ENCODE measurements at places on chromosomes 5 and 9.

DNA sequence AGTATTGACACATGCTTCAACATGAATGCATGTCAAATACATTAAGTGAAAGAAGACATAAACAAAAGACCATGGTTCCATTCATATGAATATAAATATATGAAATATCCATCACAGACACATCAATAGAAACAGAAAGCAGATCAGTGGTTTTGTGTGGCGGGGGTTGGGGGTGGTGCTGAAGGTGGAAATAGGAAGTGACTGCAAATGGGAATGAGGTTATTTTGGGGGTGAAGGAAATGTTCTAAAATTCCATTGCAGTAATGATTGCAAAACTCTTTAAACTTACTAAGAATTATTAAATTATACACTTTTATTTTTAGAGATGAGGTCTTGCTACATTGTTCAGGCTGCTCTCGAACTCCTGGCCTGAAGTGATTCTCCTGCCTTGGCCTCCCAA lies 28.7 kb downstream of the TAF1L start:
- no peak for DNase-seq

- no peak for DNase-seq
Observed at GRCh38 chr9:93958819-93959682, 3.9 kb upstream of the BARX1 start.

GRCh38 chr5:78626009-78626571 lies 22.5 kb downstream of the LHFPL2 start:
- no peak for DNase-seq

GRCh38 chr9:116506685-116507084 lies 180.4 kb upstream of the TRIM32 start:
- DNase-seq: no peak

- no peak for DNase-seq
Observed at GRCh38 chr5:23629396-23629795, 122.0 kb downstream of the PRDM9 start.

GRCh38 chr9:107261106-107261505 lies 22.0 kb upstream of the RAD23B start:
- no peak for DNase-seq

- no peak for DNase-seq
Observed at GRCh38 chr9:124062172-124062571, 50.6 kb downstream of the LHX2 start.

DNA sequence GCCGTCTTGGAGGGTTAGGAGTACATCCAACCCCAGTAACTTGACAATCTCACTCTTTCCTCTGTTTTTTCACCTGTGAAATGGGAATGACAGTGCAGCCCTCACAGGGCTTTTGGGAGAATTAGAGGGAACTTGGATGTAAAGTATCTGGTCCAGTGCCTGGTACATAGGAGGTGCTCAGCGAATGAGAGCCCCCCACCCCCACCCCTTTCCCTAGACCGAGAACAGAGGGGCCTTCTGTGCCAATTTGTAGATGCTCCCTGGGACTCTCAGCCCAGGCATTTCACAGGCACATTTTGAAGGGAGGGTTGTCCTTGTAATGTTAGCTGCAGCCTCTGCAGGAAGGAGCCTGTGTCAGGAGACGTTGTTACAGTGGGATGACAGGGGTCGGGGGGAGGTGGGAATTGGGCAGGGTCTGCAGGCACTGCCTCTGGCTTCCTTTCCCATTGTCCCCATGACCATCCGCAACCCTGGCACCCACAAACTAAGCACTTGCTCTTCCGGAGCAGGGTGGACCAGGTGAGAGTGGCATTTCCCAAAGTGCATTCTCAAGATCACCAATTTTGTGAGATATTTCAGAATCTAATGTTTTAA lies 47.0 kb downstream of the AMBP start:
- no peak for DNase-seq

- peak; percentile 65 for DNase-seq
Observed at GRCh38 chr9:92986176-92987119, 39.1 kb downstream of the FGD3 start.

- no peak for DNase-seq
Observed at GRCh38 chr5:13804336-13804735, 140.2 kb downstream of the DNAH5 start.

GRCh38 chr5:118439831-118440230 lies 548.5 kb downstream of the DTWD2 start:
- no peak for DNase-seq

- no peak for DNase-seq
Observed at GRCh38 chr9:89204801-89205200, 26.2 kb upstream of the SHC3 start.

DNA sequence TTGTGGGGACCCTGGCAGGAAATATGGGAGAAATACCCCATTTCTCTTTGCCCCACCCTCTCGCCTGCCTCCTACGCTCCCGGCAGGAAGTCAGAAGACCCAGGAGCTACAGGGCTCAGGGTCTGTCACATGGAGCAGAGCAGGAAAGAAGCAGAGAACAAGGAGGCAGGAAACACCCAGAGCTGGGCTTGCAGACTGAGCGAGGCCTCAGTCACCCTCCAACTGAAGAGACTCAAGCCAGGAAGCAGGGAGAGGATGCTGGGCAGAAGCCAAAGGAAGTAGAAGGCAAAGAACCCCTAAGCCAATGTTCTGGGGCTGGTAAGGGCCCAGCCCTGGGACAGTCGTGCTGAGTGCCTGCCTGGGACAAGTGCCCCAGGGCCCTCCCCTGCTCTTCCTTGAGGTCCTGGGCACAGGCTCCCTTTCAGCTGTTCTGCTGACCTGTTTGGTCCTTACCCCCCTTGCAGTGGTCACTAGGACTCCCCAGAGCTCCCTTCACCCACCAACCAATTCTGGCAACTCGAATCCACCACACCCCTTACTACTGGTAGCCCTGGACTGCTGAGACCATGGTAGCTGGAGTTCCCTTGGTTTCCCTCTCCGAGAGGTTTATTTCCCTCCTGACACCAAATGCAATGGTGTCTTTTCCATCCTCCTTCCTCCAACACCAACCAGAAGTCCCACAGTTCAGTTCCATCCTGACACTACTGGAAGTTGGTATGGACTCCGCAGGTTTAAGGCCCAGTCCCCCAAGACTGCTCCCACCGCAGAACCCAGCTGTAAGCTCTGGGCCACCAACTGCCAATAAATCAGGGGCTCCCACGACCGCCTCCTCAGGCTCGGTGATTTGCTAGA lies 157.5 kb downstream of the COL23A1 start:
- DNase-seq: no peak

DNA sequence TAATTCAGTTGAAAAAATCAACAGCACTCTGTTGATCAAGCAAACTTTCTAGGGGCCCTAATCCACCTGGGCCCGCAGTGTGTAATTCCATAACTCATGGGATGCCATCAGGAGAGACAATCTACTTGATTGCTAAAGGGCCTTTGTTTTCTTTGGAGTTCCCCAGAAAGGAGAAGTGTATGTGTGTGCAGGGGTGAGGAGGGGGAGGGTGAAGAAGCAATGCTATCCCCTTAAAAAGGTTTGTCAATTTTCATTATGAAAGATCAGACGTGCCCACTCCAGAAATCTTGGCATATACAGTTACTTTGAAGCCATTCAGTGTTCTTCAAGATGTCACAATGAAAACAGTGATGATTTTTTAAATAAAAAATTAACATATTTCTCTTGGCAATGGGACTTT lies 6.2 kb downstream of the PARP8 start:
- no peak for DNase-seq

DNA sequence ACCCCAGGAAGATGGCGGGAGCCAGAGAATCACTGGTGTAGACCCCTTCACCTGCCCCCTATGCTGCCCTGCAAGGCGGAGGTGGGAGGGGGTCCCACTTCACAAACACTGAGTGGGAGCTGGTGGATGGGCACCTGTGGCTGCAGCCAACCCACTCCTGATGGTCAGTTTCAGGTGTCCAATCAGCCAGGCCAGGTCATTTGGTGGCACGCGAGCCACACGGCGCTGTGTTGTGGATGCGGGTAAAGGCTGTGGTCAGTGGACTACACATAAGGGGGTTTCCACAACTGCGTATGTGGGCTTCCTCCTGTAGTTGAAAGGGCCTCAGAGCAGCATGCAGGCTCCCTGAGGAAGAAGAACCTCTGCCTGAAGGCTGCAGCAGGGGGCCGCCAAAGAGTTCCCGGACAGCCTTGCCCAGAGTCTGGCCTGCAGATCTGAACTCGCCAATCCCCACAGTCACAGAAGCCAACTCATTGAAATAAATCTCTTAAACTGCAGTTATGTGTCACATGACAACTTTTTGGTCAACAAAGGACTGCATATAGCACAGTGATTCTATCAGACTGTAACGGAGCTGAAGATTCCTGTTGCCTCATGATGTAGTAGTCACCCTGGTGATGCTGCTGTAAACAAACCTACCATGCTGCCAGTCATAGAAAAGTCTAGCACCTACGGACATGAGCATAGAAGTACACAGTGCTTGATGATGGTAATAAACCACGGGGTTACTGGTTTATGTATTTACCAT lies 284.7 kb upstream of the IRX2 start:
- DNase-seq: no peak

- no peak for DNase-seq
Observed at GRCh38 chr9:5518171-5518936, 8.0 kb downstream of the PDCD1LG2 start.

DNA sequence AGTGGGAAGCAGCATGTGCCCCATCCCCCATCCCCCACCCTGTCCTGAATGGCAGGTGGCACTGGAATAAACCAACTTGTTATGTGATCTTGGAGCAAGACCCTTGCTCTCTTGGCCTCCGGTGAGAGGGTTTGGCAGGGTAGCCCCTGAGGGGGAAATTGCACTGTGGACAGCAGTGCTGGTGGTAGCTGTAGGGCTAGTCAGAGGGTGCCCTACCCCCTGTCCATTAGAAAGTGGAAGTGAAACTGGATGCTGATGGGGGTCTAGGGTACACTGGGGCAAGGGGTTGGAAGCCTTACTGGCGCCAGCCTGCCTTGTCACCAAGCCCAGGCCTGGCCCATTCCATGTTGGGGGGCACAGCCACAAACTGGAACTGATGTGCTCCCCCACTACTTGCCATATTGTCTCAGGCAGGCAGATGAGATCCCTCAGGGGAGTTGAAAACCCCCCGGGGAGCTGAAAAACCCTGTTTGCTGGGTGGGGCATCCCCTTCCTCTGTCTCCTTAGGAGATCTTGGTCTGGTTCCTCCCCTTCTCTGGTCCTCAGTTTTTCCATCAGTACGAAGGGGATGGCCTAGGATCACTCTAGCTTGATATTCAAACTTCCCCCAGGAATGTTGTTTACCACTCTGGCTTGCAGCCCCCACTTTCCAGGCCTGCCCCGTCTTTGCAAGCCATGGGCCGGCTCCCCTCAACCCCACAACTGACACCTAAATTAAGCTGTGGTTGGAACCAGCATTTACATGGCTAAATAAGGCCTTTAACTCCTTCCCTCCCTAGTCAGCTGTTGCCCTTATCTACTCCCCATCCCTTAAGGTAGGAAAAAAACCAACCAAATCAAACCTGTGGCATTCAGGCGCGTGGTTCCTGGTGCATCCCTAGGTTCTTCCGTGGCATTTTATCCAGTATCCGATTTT lies 14.4 kb upstream of the SYNPO start:
- DNase-seq: no peak

DNA sequence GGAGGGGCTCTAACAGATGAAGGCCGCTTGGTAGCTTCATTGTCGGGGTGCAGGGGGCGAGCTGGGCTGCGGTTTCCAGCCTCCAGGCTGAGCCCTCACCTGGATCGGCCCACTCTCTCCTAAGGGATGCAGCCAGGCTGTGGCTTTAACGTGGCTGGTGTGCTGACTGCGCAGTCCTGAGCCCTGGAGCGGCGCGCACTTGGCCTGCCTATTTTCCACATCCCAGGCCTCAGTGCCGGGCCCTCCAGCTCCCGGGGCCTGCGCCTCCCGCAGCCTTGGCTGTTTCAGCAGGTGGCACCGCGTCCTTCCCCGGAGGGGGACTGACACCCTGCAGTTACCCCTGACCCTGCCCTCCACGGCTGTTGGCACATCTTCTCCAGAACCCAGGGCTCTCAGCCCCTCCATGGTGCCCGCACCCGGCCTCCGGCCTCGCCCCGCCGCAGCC lies 1.4 kb downstream of the RNU6ATAC start:
- DNase-seq: no peak

GRCh38 chr5:59608745-59609144 lies 284.8 kb downstream of the PDE4D start:
- no peak for DNase-seq

DNA sequence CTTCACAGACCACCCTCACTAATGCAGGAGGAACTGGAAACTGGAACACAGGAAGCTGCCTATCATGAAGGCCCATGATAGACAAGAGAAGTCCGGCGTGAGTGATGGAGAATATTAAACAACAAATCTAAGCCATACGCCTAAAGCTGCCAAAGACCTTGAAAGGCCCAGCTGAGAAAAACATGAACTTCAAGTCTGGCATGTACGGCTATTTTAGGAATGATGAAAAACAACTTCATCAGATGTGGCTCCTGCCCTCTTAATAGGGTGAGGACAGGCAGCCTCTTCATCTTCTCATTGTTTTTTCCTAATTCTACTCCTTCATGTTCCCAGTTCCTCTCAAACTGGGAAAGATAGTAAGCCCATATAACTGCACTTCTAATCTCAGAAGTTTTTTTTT lies 20.3 kb downstream of the FBP1 start:
- no peak for DNase-seq

GRCh38 chr9:81620002-81620390 lies 69.4 kb downstream of the TLE1 start:
- DNase-seq: no peak

- no peak for DNase-seq
Observed at GRCh38 chr9:503326-503725, 288.7 kb downstream of the DOCK8 start.

GRCh38 chr5:132156413-132156812 lies 71.2 kb downstream of the P4HA2 start:
- no peak for DNase-seq

GRCh38 chr5:74686962-74687751 lies 2.1 kb downstream of the HEXB start:
- DNase-seq: no peak

DNA sequence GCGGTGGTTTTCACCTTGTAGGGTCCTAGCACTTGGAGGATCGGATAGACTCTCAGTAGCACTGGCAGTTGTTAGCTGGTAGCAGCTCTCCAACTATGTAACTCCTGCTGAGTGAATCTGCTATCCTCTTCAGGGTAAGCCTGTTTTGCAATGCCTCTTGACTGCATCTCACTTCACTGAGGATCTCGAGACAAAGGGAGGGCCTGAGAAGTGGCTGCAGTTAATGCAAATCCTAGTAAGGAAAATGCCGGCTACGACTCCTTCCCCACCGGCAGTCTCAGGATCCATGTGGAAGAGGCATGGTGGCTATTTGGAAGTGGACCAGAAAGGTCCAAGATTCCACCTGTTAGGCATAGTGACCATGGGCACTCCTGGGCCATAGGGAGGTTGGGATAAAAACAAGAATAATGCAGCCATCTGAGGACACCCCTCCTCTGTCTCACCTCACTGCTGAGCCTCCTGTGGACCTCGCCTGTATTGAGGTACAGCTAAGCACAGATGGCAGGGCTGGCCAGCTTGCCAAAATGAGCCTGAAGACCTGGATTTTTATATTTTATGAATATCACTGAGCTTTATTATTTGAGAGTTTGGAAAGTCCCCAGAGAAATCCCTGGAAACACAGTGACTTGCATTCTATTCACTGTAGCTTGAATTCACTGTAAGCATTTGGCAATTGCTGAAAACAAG lies 146.0 kb downstream of the LIFR start:
- DNase-seq: no peak

Measured in CD4-positive, alpha-beta memory T cell (primary cell).